ENCODE measurements at places on chromosomes 7 and 10. TPM values are rescaled to one million over a fixed set of nuclear protein-coding genes. Genes with fewer than 3 reads are reported as not detected.

DNA sequence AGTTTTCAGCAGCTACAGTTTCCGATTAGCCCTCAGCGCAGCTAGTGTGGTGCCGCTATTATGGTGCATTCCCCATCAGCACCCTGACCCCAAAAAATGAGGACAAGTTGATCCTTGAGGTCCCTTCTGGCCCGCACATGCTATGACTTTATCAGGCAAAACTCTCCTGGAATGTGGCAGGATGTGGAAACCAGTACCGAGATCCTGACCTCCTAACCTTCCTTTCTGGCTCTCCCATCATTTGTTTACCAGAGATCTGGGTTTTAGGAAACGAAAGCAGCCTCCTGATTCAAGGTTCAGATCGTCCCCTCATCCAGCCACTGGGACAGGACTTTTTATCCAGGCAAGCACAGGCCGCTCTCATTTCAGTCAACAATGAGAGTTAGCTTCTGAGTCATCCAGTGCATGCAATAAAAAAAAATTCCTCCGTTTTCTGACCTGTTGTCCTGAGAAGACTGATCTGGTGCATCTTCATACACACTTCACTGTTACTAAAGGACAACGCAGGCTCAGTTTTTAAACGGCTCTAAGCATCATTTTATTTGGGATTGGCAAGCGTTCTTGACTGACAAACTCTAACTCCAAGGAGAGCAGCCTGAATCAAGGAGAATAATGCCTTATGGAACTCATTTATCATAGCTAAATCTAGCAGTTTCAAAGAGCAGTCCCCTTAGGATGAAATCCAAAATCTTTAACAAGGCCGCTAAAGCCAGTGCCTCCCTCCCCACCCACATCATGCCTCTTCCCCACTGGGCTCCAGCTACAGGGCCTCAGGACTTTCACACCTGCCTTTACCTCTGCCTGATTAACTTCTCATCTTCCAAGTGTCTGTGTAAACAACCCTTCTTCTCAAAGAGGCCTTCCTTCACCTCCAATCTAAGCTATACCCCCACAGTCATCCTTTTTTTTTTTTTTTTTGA is 17.1 kb downstream of the PDLIM1 start:
- H3K27ac ChIP-seq: peak overlapping the region; percentile 82
- peak; percentile 92 for DNase-seq
- peaks cover 58% of the 10 kb centered on the region for H3K4me1 ChIP-seq
- peaks cover 7% of the 10 kb centered on the region for H3K36me3 ChIP-seq
- H3K4me3 ChIP-seq: peak overlapping the region; percentile 38

GRCh38 chr7:71826141-71826540 is 586.0 kb downstream of the CALN1 start:
- no peak for DNase-seq
- no peaks in the 10 kb centered on the region for H3K27me3 ChIP-seq
- H3K36me3 ChIP-seq: no peaks in the 10 kb centered on the region
- no peak overlapping the region for H3K4me3 ChIP-seq
- peaks cover 3% of the 10 kb centered on the region for H3K4me1 ChIP-seq

The LDB3 gene
- under 0.01 TPM for total RNA-seq

The AEBP1 gene
- 219 TPM for total RNA-seq

The OR2A14 gene
- total RNA-seq: not detected

DNA sequence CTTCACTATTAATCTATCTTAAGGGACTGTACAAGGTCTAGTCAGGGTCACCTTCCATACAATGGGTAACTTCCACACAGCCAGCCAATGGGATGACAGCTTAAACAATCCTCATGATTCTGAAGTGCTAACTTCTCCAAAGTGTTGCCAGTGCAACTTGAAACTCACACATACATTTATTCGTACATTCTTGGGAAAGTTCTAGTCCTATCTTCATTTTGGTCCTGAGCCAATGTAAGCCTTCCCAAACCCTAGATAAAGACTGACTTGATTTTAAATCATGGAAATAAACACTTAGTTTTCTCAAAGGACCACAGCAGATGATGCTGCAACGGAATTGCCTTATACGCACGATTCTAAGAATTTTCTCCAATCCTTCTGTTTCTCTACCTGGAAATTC is 117.5 kb upstream of the COL1A2 start:
- DNase-seq: no peak
- no peak overlapping the region for H3K4me3 ChIP-seq
- H3K27ac ChIP-seq: no peak overlapping the region
- no peaks in the 10 kb centered on the region for H3K27me3 ChIP-seq

Measured in osteoblast (primary cell).